ENCODE measurements at places on chromosomes 3 and 15.

DNA sequence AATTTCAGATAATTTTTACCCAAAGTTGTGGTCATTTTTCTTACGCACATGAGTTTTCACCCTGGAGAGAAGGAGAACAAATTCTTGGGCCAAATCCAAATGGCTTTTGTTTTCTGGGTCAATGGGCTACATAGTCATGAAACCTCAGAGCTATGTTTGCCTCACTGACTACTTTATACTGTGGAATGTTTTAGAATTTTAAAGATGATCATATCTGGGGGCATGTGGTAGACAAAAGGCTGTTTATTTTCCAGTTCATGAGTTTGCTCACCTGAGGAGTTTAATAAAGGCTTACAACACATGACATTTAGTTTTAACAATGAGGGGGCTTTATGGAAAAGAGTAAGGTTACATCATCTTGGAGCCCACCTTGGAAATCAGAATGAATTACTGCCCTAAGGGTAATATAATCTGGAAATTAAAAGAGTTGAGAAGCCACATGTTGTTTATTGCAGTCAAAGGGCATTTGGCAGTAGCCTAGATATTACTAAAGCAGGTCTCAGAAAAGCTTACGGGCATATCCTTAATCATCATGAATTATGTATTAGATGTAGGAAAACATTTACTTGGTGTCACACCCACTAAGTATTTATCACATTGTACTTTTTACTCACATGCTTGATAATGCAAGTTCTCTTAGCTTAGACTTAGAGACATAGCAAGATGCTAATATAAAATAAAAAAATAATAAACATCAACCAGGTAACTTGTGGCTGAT, 466.1 kb downstream of the EDEM1 start:
- no peaks in the 10 kb centered on the region for H3K4me1 ChIP-seq
- no peak for DNase-seq
- no peaks in the 10 kb centered on the region for H3K36me3 ChIP-seq
- no peak overlapping the region for H3K4me3 ChIP-seq

DNA sequence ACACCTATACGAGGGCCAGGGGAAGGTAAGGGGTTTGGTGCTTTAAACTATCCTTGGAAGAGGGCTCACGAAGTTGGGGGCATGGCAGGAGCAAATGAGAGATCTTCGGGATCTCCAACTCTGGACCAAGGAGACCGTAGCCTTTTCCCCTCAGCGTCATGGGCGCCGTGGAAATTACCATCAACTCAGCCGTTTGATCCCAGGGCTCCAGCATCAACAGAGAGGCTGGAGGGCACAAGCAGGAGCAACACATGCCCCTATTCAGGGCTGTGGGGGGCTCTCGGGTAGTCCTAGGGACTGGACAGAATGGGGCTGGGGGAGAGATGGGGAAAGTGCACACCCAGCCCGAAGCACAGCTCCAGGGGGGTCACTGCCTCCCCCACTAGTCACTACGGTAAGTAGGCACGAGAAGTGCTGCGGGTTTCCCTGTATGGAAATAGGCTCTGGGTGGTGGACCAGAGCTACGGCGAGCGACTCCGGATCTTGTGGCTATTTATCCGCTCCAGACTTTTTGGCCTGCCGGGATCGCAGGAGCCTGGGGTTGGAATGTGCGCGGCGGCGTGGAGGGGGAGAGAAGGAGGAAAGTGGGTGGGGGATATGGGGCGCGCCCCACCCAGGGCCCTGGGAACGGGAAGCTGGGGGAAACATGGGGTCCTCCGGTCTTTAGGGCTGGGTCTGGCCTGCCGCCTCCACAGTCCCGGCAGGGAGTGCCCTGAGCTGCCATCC, 539 bp upstream of the LAMB2 start:
- peak overlapping the region; percentile 33 for H3K27ac ChIP-seq
- H3K4me1 ChIP-seq = peaks cover 24% of the 10 kb centered on the region
- H3K4me3 ChIP-seq = peak overlapping the region; percentile 53
- H3K27me3 ChIP-seq = peaks cover 1% of the 10 kb centered on the region

- H3K27me3 ChIP-seq = no peaks in the 10 kb centered on the region
- no peaks in the 10 kb centered on the region for H3K36me3 ChIP-seq
- no peak overlapping the region for H3K4me3 ChIP-seq
- DNase-seq = no peak
Observed at GRCh38 chr15:57463360-57463759, 87.1 kb downstream of the CGNL1 start.

DNA sequence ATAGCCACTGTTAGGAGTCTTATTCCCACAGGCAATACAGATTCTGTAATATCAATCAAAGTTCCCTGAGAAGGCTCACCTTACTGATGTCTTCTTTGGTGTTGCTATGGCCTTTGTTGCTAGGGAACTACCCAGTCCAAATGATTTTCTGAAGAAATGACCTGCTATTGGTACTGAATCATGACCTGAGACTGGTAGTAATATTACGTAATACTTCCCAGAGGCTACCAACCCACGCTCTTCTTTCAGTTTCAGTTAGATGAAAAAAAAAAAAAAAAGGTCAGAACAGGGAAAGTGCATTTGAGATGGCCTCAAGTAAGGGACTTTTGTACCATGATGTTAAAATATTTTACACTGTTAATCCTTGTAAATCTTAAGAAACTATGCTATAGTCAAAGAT, 1092.5 kb upstream of the EPHA6 start:
- peak overlapping the region; percentile 29 for H3K4me3 ChIP-seq
- no peak overlapping the region for H3K27ac ChIP-seq
- H3K36me3 ChIP-seq = no peaks in the 10 kb centered on the region
- DNase-seq = peak; percentile 79
- H3K27me3 ChIP-seq = no peaks in the 10 kb centered on the region
- no peaks in the 10 kb centered on the region for H3K4me1 ChIP-seq

GRCh38 chr3:50320853-50321335, 1.7 kb downstream of the HYAL2 start:
- peaks cover 11% of the 10 kb centered on the region for H3K36me3 ChIP-seq
- H3K4me3 ChIP-seq = peak overlapping the region; percentile 88
- no peaks in the 10 kb centered on the region for H3K27me3 ChIP-seq
- H3K27ac ChIP-seq = peak overlapping the region; percentile 99

- H3K27ac ChIP-seq = no peak overlapping the region
- no peak for DNase-seq
- no peaks in the 10 kb centered on the region for H3K36me3 ChIP-seq
- no peak overlapping the region for H3K4me3 ChIP-seq
- H3K4me1 ChIP-seq = no peaks in the 10 kb centered on the region
Observed at GRCh38 chr15:60795471-60795870, 316.5 kb upstream of the ICE2 start.

GRCh38 chr3:77052733-77053670, 13.1 kb downstream of the ROBO2 start:
- no peak overlapping the region for H3K27ac ChIP-seq
- H3K4me1 ChIP-seq = no peaks in the 10 kb centered on the region
- no peaks in the 10 kb centered on the region for H3K27me3 ChIP-seq
- no peak for DNase-seq
- H3K4me3 ChIP-seq = no peak overlapping the region

GRCh38 chr3:78506061-78506460, 1261.7 kb downstream of the ROBO1 start:
- no peaks in the 10 kb centered on the region for H3K36me3 ChIP-seq
- H3K4me1 ChIP-seq = no peaks in the 10 kb centered on the region
- H3K27ac ChIP-seq = no peak overlapping the region
- no peaks in the 10 kb centered on the region for H3K27me3 ChIP-seq
- H3K4me3 ChIP-seq = no peak overlapping the region
- DNase-seq = no peak

Data from common myeloid progenitor, CD34-positive (primary cell).